Hematopoietic multipotent progenitor cell treated with erythropoietin and hydrocortisone succinate and interleukin-3 and kit ligand, for 17 days (in vitro differentiated cells): ENCODE measurements at places on chromosomes 11 and 22.

GRCh38 chr11:118009864-118010737 lies 23.9 kb downstream of the IL10RA start:
- DNase-seq: no peak

DNA sequence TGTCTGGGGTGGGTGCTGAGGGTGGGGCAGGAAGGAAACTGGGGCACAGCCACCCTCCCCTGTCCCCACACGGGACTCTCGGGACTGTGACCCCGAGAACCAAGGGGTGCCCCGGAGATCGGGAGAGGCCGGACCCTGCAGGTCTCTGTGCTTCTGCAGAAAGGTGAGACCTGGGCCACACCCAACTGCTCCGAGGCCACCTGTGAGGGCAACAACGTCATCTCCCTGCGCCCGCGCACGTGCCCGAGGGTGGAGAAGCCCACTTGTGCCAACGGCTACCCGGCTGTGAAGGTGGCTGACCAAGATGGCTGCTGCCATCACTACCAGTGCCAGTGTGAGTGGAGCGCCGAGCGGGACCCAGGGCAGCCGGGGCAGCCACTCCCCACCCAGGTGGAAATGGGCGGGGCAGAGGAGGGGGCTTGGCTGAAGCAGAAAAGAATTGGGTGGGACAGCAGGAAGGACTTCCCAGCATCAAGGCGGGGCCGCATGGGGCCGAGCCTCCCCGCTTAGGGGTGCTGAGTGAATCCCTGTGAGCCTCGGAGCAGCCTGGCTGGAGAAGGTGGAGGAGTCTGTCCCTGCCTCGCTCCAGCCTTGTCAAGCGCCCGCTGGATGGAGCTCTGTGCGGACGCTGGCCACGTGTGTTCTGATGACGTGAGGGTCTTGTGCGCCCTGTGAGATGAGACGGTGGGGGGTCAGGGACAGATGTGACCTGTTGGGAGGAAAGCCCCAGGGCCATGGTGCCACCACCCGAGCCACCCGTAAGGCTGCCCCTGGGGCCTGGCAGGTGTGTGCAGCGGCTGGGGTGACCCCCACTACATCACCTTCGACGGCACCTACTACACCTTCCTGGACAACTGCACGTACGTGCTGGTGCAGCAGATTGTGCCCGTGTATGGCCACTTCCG lies 29.3 kb upstream of the MUC5B start:
- DNase-seq: no peak

- DNase-seq: no peak
These were observed 42.1 kb downstream of the KDM2A start for GRCh38 chr11:67160872-67161783.

DNA sequence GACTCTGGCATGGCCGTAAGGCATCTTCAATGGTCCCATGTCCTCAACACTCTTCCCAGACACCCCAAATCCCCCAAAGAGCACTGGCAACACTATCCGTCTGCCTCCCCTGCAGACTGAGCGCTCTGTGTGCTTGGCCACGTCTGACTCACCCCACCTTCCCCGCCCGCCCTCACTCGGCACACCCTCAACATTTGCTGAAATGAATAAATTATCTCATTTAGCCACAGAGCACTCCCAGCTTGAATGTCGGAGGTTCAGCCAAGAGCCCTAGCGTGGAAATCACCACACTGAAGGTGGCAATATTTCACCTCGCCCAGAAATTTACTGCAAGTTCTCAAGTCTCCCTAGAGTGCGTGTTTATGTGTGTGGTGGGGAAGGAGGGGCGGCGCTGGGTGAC lies 46.6 kb upstream of the TCF20 start:
- no peak for DNase-seq

- no peak for DNase-seq
These were observed 20.3 kb downstream of the CCDC83 start for GRCh38 chr11:85875505-85875904.

DNA sequence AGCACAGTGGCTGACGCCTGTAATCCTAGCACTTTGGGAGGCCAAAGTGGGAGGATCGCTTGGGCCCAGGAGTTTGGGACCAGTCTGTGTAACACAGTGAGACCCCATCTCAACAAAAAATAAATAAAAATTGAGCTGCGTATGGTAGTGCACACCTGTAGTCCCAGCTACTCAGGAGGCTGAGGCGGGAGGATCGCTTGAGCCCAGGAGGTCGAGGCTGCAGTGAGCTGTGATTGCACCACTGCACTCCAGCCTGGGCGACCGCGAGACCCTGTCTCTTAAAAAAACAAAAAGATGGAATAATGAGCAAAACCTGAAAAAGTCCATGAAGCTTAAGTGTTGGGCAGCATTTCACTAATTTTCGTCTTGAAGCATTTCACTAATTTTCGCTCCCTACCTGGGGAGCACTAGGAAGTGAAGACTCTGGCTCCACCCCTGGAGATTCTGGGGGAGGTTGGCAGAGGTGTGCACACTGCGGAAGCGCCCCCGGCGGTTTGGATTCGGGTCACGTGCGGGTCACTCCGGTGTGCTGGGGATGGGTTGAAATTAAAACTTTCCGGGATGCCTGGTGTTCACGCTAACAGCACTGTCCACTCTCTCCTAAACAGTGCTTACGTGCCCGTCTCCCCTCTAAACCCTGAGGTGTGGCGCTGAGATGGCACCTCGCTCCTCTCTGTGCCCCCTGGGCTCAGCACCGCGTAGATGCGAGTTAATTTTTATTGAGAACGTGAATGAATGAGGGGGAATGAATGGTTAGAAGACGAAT lies 906 bp upstream of the NAA40 start:
- no peak for DNase-seq

DNA sequence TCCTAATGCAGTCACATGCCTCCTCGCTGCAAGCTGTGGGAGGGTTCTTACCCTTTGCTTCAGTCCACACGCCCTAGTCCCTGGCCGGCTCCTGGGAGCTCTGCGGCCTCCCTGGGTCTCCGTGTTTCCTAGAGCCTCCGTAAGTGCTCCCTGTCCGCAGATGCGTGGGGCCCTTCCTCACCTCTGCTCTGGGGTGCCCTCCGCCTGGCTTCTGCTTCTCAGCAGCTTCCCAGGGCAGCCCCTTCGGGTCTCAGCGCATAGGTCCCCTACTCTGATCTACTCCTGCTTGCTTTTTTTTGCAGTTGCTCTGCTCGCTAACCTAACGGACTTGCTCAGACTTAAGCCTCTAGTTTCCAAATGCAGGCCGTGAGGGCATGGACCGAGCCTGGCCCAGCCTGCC lies 22.4 kb downstream of the CAPN1 start:
- no peak for DNase-seq

GRCh38 chr11:59247531-59248227 lies 35.0 kb upstream of the MPEG1 start:
- no peak for DNase-seq

- DNase-seq: no peak
These were observed 25.6 kb downstream of the SYT7 start for GRCh38 chr11:61555051-61555969.

- DNase-seq: no peak
These were observed 41.2 kb upstream of the GRAMD4 start for GRCh38 chr22:46578824-46579561.

DNA sequence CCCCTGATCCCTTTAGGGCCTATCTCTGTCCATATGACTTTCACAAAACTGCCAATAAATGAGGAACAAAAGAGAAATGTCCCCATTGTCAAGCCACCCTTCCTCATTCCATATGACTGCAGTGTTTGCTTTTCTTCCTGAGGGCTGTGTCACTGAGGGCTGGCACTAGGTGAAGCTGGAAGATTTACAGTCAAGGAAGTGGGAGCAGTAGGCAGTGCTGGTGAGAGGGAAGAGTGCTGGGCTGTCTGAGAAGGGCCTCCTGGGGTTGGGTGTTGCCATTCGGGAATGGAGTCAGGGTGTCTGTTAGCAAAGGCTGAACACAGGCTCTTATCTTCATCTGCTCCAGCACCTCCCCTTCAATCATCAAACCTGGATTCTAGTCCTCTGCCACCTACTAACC lies 30.9 kb downstream of the INSC start:
- no peak for DNase-seq

GRCh38 chr11:92852229-92852628 lies 117.2 kb upstream of the MTNR1B start:
- no peak for DNase-seq

GRCh38 chr11:131907371-131907770 lies 537.0 kb downstream of the NTM start:
- DNase-seq: no peak

DNA sequence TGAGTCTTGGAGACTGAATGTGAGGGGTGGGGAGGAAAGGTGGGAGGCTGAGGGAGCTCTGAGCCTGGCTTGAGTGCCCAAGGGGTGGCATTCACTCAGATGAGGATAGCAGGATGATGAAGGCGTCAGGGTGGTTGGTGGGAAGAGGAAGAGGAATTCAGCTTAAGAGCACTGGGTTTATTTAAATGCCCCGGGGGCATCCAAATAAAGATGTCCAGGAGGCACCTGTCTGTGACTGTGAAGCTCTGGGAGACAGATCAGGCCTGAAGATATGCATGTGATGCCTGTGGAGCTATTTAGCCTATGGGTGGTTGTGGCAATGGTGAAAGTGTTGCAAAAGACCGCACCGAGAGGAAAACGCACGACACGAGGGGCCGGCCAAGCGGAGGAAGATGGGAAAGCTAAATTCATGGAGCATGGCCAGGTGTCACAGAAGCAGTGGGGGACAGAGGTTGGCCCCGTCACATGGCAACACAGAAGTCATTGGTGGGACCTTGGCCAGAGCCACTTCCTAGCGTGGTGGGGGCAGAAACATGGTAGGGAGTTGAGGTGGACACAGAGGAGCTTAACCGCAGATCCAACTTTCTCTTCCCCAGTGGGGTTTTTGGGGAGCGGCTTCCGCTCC lies 15.5 kb downstream of the SLC37A2 start:
- no peak for DNase-seq

DNA sequence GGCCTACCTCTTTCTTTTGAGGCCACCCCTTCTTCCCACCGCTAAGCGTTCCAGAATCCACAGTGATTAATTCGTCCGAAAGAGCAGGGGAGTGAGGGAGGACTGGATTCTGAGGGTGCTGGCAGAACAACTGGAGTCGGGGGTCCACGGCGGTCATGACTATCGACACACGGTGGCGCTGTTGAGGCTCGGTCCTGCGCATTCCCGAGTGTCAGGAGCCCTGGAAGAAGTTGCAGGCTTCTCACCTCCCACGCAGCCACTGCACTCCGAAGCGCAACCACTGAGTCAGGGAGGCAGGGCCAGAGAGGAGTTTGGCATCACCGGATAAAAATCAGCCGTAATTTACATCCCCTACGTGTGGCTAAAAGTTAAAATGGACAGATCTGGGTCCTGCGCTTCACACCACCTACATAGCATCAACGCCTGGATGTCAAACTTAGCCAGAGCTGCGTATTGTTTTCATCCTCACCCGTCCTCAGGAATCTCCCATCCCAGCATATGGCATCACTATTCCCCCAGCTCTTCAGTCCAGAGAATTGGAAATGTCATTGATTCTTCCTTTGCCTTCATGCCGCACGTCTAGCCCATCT lies 10.7 kb upstream of the CTSF start:
- DNase-seq: peak; percentile 83

DNA sequence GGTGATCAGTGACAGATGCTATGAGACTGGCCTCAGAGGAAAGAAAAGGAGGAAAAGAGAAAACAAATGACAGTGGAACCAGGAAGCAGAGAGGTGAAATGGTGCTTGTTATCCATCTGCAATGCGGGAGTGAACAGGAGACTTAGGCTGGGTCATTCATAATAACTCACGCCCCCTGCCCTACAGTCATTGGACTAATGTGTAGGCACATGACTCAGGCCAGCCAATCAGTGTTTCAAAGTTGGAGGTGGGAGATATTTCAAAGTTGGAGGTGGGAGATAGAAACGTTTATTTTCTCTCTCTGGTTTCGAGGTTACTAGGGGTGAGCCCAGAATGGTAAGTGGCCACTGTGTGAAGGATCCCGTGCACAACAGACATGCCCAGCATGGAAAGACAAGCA lies 30.3 kb downstream of the SLC22A6 start:
- DNase-seq: no peak

DNA sequence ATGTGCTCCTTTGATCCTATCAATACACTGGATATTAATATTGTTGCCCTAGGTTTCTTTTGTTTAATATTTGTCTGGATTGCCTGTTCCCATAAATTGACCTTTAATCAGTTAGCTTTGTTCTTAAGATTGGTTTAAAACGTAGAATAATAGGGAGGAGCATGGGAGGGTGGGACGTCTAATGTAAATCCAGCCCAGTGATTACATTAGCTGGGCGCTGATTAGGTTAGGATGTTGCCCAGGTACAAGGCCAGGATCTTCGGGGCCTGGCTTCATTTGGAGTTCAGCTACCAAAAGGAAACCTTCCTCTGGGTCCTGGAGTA lies at the start of gene SRSF8:
Gene SRSF8 (plus strand): TSS at position 204 of the 323 bp plus-strand sequence. CDS start 308 bp downstream, outside the sequence.
- DNase-seq: no peak

DNA sequence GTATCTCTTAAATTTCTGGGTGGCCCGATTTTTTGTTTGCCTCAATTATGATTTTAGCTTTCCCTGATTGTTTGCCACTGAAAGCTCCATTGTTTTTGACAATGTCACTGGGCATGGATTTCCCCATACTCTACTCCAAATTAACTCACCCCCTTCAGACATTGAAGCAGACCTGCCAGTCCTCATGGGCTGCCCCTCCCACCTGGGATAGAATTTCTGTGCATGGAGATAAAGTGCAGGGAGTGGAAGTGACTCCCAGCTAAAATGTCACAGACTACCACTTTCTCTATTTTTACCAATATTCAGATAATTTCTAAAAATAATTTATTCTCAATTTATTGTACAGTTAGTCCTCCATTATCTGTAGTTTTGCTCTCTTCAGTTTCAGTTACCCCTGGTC lies 79.1 kb upstream of the CLPB start:
- peak; percentile 34 for DNase-seq

DNA sequence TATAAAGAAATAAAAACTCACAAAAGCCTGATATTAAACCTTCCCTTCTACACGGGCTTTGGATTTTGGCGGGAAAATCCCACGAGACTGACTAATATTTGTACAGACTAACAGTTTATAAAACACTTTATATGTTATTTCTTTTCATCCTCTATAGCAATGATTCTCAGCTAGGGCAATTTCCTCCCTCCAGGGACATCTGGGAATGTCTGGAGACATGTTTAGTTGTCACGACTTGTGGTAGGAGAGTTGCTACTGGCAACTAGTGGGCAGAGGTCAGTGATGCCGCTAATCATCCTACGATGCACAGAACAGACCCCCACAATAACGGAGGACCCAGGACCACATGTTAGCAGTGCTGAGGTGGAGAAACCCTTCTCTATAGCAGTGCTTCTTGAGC lies 304.8 kb upstream of the PITPNB start:
- DNase-seq: no peak

GRCh38 chr11:111429066-111429506 lies 50.0 kb upstream of the POU2AF1 start:
- peak; percentile 32 for DNase-seq
